ENCODE measurements at places on chromosomes 6 and 20.

DNA sequence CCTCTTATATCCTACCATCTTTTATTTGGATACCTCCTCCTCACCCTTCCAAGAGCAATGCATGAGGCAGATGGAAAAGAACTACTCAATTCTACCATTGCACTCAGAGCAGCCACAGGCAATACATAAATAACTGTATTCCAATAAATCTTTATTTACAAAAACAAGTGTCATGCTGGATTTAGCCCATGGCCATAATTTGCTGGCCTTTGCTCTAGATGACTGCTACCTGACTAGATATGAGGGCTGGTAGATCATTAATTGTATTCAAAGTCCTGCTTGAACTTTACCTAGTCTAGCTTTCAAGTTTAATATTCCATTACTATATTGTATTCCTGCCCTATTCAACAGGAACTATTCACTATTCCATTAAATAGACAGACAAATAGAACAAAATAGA is 37.1 kb downstream of the AFG1L start:
- no peak for DNase-seq

DNA sequence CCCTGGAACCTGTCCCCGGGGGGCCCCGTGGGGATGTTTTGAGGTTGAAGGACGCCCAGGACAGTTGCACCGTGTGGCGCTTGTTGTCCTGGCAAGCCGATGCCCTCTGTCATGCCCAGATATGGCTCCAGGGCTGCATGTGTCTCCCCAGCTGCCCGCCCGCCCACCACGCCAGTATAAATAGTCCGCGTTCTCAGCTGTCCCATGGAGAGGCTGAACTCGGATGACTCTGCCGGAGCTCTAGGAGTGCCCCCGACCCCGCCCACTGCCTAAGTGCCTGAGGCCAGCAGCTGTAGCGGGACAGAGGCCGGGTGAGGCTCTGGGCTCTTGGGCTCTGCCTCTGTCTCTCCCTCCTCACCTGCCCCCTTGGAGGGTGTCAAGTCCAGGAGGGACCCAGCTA is 83.0 kb upstream of the GATA5 start:
- DNase-seq: no peak

DNA sequence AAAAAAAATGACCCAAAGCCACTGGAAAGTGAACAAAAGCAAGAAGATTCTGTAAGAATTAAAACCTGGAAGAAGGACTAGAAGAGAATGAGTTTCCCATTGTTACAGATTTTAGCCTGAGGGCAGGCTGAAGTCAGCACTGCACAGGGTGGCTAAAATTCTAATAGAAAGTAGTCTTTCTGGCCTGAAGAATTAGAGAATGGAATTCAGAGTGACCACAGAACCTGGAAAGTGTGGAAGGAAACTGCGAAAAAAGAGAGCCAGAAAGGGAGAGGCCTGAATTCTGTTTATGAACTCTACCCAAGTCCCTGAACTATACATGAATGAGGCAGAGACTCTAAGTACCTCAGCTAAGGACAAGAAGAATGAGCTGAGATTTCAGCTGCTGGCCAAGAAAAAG is 38.9 kb upstream of the FILIP1 start:
- DNase-seq: peak; percentile 12

DNA sequence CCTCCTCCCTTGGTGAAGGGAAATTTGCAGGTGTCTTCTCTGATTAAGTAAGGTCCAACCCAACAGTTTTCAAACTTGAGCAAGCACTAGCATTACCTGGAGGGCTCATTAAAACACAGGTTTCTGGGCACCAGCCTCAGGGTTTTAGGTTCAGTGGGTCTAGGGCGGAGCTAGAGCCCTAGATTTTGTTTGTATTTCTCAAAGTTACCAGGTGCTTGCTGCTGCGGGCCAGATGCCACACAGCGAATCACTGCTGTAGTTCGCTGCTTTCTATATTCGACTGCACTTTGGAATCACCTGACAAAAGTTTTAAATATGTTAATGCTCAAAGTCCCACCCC is 869 bp downstream of the COL21A1 start:
- DNase-seq: no peak

GRCh38 chr6:36837022-36837339 is 2.3 kb downstream of the CPNE5 start:
- DNase-seq: no peak

DNA sequence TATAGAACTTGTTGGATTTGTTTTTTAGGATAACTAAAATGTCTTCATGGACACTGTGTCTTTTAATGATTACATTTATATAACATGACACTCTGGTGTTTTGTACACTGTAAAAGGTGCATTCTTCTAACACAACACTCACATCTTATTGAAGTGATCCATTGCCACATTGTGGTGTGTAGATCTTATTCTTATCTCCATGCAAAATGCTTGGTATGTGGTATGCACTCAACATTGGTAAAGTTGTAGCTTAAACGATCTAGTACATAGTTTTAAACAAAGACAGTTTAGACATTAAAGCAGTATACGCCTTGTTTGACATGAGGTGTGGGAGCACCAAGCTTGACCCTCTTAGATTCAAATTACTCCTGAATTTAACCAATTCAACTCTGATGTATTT is 84.7 kb downstream of the SASH1 start:
- DNase-seq: no peak

- DNase-seq: peak; percentile 20
Measured at GRCh38 chr20:44208770-44209169, 1.8 kb downstream of the OSER1 start.

DNA sequence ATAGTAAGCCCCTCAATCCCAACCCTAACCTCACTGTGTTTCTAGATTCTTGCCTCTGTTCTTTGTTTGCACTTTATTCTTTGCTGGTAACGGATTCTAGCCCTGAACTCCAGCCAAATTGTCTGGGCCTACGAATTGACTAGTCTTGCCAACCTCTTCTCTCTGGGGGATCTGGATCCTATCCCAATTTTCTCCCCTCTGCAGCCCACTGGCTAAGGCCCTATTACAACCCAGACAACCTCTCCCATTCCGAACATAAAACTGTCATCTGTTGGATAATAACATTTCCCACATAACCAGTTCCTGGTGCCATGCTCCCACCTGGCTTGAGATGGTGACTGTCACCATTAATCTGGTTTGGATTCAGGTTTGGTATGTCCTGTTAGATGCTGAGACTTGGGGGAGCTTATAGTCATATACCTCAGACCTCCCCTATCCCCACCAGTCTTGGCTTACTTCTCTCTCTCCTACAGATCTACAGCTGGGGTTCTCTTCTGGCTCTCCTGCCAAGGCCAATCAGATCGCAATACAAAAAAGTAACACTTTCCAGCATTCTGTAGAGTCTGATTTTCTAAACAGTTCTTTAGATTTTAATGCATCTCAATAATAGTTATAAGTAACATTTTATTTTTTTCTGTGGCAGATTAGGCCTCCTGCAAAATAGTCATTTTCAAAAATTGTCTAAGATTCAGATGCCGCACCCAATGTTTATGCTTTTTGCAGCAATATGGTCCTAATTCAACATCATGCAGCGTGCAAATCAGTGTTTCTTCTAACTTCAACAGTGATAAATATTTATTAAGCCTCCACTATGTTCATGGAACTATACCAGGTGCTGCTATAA is 29.8 kb upstream of the AHI1 start:
- no peak for DNase-seq

DNA sequence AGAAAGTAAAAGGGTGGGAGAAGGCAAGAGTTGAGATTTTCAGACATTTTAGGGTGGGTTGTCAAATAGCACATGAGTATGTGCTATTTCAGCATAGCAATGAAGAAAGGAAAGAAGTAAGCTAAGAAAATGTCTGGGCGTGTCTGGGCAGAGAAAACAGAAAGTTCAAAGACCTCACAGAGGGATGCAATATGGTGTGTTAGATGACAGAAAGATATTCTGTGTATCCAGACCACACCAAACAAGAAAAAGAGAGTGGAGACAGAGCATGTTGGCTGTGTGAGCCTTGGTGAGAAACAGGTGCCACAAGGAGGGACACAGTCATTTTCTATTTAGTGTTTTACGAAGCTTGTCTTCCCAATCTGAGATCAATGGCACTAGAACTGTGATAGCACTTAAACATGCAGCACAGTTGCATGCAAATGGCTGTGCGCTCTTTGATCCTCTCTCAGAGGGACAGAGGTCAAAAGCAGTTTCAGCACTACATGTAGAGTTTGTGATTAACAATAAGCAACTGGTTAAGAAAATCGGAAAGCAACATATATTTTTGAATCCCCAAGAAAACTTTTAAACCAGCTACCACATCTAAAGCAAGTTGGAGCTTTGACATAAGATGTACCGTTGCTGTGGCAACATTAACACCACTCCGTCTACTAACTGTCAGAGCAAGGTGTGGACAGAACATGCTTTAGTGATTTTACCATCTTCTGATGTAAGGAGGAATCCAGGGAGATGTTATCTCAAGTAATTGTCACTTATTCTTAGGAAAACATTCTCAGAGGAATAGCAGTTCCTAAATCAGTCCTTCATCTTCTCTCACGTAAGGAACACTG is 515.5 kb upstream of the NOX3 start:
- DNase-seq: no peak

- DNase-seq: no peak
Measured at GRCh38 chr20:48817367-48818030, 10.3 kb downstream of the PREX1 start.

DNA sequence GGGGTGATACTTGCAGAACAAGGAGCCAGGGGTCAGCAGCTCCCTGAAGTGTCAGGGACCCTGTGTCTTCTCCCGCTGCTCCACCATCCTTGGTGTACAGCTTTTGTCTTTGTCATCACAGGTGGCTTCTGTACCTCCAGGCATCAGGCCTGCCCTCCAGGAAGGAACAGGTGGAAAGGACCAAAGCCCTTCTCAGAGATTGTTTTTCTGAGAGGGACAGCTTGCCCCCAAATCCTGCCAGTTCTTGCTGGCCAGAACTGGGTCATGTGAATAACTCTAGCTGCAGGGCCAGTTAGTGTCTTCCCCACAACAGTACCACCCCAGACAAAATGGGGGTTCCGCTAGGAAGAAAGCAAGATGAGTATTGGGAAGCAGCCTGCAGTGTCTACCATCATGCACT is 31.4 kb downstream of the SNPH start:
- no peak for DNase-seq

DNA sequence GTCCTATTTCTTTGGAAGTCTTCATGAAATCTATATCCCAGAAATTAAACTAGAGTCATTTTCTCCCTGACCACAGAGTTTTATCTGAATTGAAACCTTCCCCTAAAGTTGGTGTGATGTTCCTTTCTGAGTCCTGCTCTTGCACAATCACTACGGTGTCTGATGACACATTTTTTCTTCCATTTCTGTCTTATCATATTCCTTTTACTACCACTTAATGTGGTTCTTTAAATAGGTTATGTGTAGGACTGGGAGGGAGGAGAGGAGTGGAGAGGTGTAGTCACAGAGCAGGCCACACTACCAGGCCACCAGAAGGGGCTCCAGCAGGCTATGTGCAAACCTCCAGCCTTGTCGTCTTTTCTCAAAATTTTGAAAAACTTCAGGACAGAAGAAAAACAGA is 39.7 kb upstream of the ATXN1 start:
- peak; percentile 51 for DNase-seq

DNA sequence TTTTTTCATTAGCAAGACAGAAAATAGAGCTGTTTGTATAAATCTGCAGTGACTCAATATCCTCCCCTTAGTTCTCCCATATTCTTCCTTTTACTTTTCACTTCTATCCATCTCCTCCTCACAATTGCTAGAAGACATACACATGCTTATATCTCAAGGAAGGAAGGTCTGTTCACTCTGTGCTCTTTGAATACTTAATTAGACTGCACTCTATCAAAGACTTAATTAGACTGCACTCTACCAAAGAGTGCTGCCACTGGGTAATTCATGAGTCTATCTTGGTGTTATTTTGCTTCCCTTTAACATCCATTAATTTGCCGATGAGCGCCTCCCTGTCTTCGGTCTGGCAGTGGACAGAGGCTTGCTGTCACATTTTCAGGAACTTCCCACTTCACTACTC is 241.9 kb downstream of the ADGB start:
- no peak for DNase-seq

GRCh38 chr6:106117579-106117978 is 31.4 kb downstream of the PRDM1 start:
- no peak for DNase-seq

- DNase-seq: peak; percentile 13
Measured at GRCh38 chr6:30060606-30061091, 416 bp upstream of the POLR1H start.

DNA sequence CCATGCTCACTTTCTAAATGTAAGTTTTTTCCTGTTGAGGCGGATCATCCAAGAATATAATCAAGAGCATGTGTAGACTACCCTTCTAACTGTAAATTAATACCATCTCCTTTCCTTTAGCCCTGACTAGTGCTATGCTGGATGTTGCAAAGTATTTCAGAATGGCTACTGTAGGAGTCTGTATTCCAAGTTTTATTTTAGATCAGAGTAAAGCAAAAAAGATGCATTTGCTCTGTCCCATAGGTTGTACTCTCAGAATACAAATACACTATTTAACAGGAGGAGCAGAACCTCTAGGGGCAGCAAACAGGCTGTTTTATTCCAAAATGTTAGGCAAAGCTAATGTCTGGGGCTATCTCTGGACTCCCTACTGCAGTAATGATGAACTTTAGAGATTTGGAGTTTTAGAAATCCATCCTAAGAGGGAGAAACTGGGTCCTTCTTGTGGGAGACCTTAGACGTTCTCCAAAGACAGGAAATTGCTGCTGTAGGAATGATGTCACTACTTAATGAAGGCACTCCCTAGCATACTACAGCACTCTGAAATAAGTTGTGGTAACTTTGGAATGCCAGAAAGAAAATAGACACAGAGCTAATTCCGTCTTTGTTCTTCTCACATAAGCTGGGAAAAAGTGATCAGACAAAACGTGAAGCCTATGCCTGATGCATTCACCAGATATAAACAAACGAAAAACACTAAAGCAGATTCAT is 392.4 kb upstream of the HS3ST5 start:
- DNase-seq: peak; percentile 56

GRCh38 chr6:105821027-105821426 is 265.1 kb upstream of the PRDM1 start:
- no peak for DNase-seq

DNA sequence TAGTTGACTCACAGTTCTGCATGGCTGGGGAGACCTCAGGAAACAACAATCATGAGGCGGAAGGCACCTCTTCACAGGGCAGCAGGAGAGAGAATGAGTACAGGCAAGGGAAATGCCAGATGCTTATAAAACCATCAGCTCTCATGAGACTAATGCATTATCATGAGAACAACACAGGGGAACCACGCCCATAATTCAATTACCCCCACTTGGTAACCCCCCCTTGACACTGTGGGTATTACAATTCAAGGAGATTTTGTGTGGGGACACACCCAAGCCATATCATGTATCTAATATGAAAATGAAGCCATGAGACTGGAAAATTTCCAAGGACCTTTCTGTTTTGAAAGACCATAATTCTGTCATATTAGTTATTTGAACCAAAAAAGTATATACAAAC is 342.4 kb upstream of the PLCB4 start:
- no peak for DNase-seq

- DNase-seq: no peak
Measured at GRCh38 chr6:75326557-75327258, 42.1 kb upstream of the TMEM30A start.

DNA sequence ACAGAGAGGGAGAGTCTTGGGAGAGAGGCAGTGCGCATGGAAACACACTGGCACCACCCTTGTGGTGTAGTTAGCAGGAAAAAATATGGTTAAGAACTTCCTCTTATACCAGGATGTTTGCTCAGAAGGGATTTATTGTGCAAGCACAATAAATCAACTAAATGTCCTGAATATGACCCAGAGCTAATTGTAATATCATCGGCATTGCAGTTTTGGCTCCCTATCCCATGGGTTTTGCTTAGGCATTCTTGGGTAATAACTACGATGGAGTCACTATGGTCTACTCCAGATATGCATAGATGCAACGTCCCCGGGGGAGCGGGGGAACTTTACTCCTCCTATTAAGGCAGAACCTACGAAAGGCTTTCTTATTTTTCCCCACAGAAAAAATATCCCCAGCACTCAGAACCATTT is 751.6 kb downstream of the EYS start:
- DNase-seq: no peak

Measured in fibroblast of upper back skin (primary cell).